ENCODE measurements at places on chromosomes 2 and 18.

DNA sequence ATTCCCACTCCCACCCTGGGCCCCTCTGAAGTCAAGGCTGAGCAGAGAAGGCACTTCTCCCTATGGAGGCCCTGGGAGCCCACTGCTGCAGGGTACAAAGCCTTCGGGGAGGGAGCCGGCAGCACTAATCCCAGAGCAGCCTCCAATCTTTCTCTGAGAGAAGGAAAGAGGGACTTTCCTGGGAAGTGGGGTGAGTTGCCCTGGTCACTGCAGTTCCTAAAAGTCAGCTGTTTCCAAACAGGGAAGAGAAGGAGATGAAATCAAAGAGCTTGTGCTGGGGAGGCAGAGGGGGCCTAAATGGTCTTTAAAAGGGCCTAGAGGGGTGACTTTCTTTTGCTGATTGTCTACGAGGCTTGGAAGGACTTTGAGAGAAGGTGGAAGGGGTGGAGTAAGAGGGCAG is 264.7 kb downstream of the TNS1 start:
- no peak for DNase-seq

DNA sequence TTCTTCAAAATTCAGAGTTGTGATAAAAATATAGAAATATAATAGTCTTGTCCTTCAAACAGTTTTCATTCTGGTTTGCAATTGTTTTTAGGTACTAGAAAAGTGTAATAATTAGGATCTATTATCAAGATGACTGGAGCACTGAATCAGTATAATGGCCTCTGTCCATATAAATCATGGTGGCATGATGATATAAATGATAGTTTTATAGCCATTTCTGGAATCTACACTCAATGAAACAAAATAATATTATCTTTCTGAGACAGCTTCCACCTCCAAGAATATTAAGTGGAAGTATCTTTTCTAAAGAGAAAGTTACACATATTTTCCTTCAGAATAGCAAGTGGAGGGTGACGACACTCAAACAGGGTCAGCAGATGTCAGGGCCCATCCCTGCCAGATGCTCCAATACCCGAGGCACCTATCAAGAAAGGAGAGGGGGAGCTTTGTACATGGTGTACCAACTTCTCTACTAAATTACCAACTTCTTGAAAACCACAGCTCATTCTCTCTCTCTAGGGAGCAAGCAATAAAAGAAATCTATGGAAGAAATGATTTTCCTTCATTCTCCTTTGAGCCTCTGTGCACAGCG is 882.7 kb upstream of the CHAC2 start:
- no peak for DNase-seq

- DNase-seq: peak; percentile 57
Measured at GRCh38 chr18:48541026-48541746, 2.4 kb downstream of the CTIF start.

DNA sequence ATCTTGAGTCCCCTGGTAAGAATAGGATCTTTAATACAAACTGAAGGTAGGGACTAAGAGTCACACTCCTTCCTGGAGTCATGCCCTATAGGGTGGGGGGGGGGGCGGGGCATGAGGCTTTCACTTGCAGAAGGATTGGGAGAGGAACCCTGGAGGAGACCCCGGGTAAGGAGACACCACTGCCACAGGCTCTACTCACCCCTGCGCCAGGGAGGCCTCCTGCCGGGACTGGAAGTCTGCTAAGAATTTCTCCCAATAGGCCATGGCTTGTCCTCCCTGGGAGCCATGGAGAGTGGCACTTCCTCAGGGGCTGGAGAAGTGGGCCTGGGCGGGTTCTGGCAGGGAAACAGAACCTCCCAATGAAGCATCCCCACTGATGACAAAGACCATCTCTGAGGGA is 645.3 kb upstream of the RAB6C start:
- DNase-seq: no peak

GRCh38 chr18:79547413-79548076 is 132.1 kb upstream of the CTDP1 start:
- DNase-seq: no peak

- DNase-seq: peak; percentile 65
Measured at GRCh38 chr2:173657996-173658717, 303.5 kb downstream of the CDCA7 start.

- no peak for DNase-seq
Measured at GRCh38 chr18:13616525-13617035, 109.8 kb downstream of the FAM210A start.

DNA sequence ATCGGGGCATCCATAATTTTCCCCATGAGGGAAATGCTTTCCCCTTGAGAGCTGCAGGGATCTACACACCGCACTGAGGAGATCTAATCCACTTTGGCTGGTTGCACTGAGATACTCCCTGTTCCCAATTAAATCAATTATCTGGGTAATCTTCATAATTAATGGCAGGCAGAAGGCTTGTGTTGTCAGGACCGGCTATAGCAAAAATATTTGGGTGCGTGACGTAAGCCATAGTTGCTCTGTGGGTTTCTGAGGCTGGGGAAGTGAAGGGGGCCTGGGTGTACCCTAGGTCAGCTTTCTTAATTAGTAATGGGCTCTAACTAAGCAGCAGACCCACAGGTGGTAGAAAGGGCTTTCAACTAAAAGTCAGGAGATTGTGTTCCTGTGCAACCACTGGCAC is 62.8 kb upstream of the UPP2 start:
- DNase-seq: no peak

DNA sequence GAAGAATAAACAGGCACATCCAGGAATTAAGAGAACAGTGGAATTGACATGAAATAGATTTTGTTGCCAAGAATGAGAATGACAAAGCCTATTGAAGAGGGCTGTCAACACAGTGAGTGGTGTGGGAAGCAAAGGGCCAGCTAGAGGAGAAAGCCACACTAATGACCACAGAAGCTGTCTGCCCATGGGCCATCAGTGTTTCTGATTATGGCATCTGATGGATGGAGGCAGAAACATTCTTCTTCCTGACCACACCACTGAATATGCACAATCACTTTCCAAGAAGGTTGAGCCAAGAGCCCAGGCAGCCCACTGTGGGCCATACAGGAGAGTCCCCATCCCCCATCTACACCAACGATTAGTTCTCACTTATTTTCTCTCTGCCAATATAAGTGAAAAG is 146.0 kb upstream of the SH3BP4 start:
- DNase-seq: no peak

DNA sequence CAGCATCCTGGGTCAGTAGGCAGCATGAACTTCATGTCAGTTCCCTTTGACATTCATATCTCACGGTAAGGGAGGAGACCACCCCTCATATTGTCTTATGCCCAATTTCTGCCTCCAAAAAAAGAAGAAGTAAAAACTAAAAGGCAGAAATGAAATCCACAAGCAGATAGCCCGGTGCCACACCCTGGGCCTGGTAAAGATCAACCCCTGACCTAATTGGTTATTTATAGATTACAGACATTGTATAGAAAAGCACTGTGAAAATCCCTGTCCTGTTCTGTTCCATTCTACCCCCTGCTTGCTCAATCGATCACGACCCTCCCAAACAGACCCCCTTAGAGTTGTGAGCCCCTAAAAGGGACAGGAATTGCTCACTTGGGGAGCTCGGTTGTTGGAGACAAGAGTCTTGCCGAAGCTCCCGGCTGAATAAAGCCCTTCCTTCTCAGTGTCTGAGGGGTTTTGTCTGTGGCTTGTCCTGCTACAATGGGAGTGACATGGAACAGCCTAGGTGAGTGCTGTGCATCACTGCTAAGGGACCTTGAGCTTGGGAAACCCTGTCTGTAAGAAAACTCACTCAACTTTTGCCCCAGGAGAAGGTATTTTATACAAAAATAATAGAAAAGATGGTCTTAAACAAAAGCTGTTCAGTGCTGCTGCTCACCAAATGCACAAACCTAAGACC is 11.1 kb downstream of the NDUFV2 start:
- no peak for DNase-seq

DNA sequence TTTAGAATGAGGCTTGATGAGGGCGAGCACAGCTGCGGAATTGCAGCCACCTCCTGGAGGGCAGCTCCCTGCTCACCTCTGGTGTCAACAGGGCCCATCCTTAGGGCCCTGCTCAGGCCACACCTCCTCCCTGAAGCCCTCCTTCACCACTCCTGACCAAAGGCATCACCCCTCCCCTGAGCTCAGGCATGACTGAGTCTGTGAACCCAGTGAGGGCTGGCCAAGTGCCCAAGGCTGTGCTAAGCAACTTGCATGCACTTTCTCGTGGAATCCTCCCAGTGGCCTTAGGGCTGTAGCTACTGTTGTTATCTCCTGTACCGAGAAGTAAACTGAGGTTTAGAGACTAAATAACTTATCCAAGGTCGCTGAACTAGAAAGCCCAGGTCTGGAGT is 101.7 kb downstream of the KLHL29 start:
- DNase-seq: no peak

DNA sequence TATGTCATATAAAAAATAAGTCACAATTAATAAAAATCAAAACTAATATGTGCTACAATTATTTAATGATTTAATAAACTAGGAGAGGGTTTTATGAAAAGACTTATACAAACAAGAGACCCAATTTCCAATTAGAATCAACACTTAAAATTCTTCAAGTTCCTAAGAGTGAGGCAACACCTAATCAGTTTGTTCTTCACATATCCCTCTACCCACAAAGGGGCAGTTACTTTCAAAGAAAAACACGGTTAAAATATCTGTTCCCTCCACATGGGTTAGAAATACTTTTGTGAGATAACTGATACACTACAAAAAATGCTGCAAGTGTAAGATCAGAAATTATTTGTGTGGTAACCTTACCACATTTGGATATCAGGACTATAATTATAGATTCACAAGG is 357.0 kb downstream of the ERBB4 start:
- DNase-seq: no peak

GRCh38 chr2:217293607-217294006 is 433.7 kb upstream of the TNP1 start:
- no peak for DNase-seq

DNA sequence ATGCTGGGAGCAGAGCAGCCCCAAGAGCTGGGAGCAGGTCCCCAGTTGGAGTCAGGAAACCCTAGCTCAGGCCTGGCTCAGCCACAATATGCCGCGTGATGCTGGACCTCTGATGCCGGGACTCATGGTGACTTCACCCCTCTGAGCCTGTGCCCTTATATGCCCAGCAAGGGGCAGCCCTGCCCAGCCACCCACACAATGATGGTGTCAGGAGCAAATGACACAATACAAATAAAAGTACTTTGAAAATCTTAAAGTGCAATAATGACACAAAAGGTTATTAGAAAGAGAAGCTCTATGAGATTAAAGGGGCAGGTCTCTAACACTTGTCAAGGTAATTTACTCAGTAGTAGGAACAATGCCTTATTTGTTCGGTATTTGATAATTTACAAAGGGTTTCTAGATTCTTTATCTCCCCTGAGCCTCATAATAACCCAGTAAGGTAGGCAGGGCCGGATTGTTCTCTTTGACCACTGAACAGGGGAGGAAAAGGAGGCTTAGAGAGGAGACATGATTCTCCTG is 18.3 kb upstream of the KIF3C start:
- peak; percentile 75 for DNase-seq

DNA sequence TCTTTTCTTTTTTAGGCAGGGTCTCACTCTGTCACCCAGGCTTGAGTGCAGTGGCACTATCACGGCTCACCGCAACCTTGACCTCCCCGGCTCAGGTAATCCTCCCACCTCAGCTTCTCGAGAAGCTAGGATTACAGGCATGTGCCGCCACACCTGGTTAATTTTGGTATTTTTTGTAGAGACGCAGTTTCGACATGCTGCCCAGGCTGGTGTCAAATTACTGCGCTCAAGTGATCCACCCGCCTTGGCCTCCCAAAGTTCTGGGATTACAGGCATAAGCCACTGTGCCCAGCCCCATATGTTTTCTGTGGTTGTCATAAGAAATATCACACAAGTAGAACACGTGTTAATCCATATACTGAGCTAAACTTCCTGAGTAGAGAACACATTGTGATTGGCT is 14.6 kb downstream of the ENOSF1 start:
- no peak for DNase-seq

DNA sequence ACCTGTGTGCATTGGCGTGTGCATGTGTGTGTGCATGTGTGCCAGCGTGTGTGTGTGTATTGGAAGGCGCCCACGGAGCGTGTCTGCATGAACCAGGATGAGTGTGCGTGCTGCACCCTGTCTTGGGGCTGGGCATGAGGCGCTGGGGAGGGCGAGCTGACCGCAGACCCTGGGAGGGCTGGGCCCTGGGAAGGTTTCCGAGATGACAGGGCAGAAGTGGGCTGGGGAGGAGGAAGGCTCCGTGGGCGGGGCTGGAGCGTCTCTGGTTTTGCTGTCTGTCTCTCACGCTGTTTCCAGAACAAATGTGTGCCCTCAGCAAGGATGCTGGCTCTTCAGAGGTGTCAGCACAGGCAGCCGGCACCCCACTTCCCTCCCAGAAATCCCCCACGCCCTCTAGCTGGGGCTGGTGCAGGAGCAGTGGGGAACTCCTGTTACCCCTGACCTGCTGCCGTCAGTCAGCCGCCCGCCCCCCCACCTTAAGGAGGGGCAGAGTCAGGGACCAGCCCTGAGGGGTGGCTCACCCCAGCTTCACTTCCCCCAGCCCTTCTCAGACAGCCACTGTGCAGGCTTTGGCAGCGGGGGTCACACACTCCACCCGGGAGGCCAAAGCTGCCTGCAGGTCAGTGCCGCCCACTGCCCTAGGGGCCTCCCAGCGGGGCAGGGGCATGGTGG is at the start of gene GPR35:
Gene GPR35 (plus strand): TSS at position 531 of the 672 bp plus-strand sequence. CDS start 4,473 bp downstream, outside the sequence.
- DNase-seq: no peak

GRCh38 chr2:28648671-28649395 is 102.8 kb upstream of the PPP1CB start:
- DNase-seq: no peak

DNA sequence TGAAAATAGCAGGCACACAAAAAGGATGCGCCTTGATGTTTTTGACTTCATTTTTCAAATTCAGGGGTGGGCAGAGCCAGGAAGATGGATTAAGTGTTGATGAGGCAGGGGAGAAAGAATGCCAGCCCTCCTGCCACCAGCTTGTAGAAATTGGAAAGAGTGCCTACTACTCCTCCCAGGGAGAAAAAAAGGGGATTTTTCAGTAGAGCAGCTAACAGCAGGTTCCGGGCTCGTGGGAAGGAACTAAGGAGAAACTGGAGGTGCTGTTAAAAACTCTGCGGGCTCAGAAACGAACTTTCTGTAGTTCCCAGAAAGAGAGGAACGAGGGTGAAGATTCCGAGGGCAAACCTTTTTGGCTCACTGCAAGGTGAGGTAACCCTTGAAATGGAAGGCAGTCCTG is 100.1 kb upstream of the MCFD2 start:
- no peak for DNase-seq

GRCh38 chr2:227817850-227818674 is 4.4 kb downstream of the CCL20 start:
- DNase-seq: peak; percentile 100

GRCh38 chr2:141103216-141103615 is 1027.6 kb downstream of the LRP1B start:
- DNase-seq: no peak

- DNase-seq: no peak
Measured at GRCh38 chr2:152762202-152762601, 43.8 kb downstream of the ARL6IP6 start.

Data from RKO (cell line).